GM04503 (cell line): ENCODE measurements at places on chromosomes 11 and 22.

DNA sequence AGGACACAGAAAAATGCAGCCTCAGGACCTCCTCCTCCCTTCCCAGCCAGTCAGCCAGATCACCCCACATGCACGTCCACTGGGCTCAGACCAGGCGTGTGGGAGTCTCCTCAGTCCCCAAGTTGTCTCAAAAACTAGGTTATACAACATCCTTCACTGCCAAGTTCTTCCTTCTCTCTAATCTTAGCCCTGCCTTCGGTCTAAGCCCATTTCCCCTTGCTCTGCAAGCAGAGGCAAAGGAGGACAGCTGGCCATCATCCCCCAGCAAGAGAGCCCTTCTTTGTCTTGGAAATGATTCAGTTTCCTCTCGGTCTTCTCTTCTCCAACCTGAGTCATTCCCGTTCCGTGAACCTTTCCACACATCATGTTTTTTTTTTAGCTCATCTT lies 14.0 kb upstream of the NRGN start:
- no peak for DNase-seq

- no peak for DNase-seq
These were observed 1.5 kb upstream of the CD151 start for GRCh38 chr11:831118-831864.

GRCh38 chr11:35163702-35164496 lies 24.9 kb downstream of the CD44 start:
- no peak for DNase-seq

GRCh38 chr11:120750647-120751549 lies 239.3 kb downstream of the GRIK4 start:
- no peak for DNase-seq

- no peak for DNase-seq
These were observed 59.3 kb upstream of the NECTIN1 start for GRCh38 chr11:119788096-119788883.

- DNase-seq, result no peak
These were observed 421.6 kb downstream of the METTL15 start for GRCh38 chr11:28529540-28530410.

GRCh38 chr11:9385327-9385899 lies 961 bp downstream of the IPO7 start:
- no peak for DNase-seq

GRCh38 chr22:37259540-37260029 lies 15.5 kb upstream of the RAC2 start:
- no peak for DNase-seq

- no peak for DNase-seq
These were observed 6.0 kb downstream of the PDXP start for GRCh38 chr22:37664249-37665101.

DNA sequence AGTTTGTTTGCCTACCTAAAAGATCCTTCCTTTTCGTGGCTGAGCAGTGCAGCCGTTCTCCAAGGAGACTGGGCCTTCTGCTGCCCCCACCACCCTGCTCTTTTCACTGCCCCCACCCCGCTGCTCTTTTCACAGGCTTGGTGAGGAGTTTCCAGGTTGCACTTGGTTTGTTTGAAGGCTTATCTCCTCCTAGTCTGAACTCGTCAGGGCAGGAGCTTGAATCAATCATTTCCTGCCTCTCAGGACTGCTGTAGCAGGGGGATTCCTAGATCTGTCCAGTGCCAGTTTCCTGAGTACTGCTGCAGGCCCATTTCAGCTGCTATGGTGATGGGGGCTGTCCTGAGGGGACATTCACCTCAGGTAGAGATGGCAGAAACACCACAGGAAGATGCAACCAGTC lies 10.0 kb downstream of the MED15 start:
- no peak for DNase-seq

GRCh38 chr11:131802440-131803115 lies 432.2 kb downstream of the NTM start:
- DNase-seq, result no peak

DNA sequence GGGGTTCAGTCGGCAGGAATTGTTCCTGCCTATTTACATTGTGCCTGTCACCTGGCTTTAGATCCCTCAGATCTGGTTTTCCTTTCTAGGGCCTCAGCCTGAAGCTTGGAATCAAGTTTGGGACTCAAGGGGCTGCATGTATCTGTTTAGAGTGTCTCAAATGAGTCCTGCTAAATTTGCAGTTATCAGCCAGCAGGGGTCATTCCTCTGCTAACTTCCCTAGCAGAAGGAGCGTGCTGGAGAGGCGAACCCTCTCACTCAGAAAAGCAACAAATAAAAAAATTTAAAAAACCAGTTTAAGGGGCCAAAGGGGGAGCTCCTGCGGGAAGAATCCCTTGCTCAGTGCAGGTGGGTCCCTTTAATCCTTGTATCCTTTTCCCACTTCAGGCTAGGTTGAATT lies 1220.2 kb downstream of the JRKL start:
- no peak for DNase-seq

GRCh38 chr11:8739309-8739793 lies 56.8 kb downstream of the RPL27A start:
- DNase-seq, result no peak

GRCh38 chr22:41405588-41405987 lies 23.8 kb downstream of the TEF start:
- no peak for DNase-seq

DNA sequence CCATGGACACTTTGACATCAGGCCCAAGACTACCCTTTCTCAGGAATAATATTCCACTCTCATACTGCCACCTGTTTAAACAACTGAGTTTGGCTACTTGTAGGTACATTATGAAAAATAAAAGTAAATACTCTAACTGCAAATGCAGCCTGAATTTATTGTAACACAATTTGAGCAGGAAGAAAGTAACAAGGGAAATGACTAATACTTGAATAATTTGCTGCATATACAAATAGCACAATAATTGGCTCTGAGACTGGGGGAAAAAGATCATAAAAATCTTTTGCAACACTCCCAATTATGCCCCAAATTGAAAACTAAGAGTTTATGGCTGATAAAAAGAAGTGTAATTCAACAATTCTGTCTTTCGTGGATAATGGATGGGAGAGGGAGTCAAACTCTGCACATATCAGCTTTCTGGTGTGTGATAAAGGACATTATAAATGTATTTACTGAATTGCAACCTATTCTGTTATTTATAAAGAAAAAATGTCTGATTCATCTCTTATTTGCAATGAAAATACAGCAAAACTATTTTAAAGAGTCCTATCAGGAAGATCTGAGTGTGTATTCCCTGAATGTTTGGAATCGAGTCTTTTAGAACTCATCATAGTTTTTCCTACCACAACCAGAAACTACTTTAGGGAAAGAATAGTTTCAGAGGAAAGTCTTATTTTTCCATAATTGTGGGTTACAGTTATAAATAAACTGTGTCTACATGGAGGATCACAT lies 359.0 kb downstream of the JRKL start:
- DNase-seq, result no peak

- DNase-seq, result no peak
These were observed 35.4 kb upstream of the LINC01488 start for GRCh38 chr11:69446108-69446507.

DNA sequence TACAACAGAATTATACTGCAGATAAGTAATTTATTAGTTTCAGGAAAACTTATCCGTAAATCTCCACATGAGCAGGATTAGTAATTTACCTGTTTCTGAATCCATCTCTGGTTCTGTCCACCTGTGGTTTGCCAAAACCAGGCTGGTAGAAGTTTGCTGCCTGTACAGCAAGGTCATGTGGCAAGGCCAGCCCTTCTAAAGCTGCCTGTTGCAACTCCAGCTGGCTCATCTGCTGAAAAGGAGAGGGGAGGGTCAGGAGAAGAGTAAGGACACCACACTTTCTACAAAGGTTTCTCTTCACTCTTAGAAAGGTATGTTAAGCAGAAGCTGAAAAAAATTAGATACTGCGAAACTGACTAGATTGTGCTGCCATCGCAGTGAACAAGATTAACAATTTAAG lies 42.3 kb downstream of the EIF4ENIF1 start:
- DNase-seq, result no peak
